H7 (cell line): ENCODE measurements at places on chromosomes 3 and 15.

DNA sequence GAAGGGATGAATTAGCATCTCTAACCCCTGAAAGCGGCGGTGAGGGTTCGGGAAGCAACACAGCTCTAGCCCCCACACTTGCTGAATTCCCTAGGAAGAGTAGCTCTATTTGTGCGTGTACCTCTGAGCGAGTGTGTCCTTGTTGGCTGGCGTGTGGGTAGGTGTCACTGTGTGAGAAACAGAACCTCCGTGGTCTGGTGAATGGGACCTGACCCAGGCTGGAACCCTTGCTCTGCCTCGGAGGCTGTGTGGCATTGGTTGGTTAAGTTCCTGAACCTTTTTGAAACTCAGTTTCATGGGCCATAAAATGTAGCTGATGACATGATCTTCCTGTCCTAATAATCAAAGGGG, 414 bp upstream of the TMEM115 start:
- no peak for DNase-seq

GRCh38 chr3:45779746-45780735, 16.3 kb downstream of the SLC6A20 start:
- DNase-seq, result no peak

GRCh38 chr3:107001635-107002034, 375.6 kb upstream of the CCDC54 start:
- DNase-seq, result no peak

GRCh38 chr3:98890965-98891910, 10.3 kb downstream of the DCBLD2 start:
- DNase-seq, result no peak

GRCh38 chr3:186340204-186340603, 21.8 kb downstream of the DGKG start:
- no peak for DNase-seq

- no peak for DNase-seq
Observed at GRCh38 chr3:66923969-66924368, 74.1 kb upstream of the KBTBD8 start.

DNA sequence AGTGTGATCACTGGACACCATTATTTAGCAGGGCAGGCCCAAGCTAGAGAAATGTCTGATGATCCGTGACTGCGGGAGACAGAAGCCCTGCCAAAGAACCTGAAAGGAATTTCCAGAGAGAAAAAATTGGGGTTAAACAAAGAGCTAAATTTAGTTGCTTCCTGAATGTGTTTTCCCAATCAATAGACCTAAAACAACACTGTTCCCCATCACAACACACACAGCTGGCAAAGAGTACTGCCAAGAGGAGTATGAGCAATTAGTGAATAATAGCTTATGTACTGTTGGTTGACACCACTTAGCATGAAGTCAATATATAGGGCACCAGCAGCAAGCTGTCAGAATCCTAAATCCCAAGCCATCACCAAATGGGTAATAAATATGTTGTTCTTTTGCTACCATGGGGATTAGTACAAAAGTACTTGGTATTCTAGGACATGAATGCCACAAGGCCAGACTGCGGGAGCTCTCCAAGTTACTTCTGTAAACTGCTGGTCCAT, 35.7 kb downstream of the CLK3 start:
- DNase-seq, result no peak

DNA sequence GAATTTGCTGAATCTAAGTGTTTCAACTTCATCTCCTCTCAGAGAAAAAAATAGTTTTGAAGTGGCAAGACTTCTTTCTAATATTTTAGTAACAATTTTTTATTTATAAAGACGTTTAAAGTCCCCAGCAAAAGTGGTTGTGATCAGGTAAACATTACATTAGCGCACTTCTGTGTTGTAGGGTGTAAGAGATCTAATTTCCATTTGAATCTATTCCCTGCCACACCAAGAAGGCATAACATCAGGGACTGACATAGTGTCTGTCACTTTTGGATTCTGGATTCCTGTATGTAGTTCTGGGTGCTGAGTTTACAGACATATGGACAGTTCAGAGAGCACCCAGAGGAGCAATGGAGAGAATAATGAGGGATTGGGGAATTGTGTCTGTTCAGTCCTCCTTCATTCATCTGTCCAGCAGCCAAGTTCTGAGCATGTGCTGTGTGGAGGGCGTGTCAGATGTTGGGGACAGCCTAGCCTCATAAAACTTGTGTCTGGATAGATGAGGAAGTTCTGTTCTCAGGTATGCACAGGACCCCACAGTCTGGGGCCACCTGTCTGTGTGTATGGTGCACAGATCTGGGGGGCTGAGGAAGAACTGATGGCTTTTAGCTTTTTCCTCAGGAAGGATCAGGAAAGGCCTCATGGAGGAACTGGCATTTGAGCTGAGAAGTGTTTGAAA, 65.6 kb downstream of the MAP2K5 start:
- DNase-seq, result no peak

- DNase-seq, result no peak
Observed at GRCh38 chr3:47057212-47057671, 77.8 kb downstream of the NBEAL2 start.
